ENCODE measurements at places on chromosomes 12 and 14.

GRCh38 chr12:14846042-14846587 is 2.8 kb upstream of the ART4 start:
- no peak for DNase-seq

DNA sequence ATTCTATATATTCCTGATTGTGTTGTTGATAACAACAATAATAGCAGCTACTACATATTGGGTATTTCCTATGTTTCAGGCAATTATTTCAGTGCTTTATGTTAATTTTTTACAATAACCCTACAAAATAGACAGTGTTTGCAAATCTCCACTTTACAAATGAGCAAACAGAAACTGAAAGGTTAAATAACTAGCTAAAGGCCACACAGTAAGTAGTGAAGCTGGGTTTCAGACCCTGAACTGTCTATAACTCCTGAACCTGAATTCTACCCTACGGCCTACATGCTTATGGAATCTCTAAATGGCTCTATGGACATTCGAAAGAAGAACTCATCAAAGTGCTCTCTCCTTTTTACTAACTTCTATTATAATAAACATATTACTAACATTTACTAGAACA is 19.7 kb upstream of the NUDT4 start:
- no peak for DNase-seq

DNA sequence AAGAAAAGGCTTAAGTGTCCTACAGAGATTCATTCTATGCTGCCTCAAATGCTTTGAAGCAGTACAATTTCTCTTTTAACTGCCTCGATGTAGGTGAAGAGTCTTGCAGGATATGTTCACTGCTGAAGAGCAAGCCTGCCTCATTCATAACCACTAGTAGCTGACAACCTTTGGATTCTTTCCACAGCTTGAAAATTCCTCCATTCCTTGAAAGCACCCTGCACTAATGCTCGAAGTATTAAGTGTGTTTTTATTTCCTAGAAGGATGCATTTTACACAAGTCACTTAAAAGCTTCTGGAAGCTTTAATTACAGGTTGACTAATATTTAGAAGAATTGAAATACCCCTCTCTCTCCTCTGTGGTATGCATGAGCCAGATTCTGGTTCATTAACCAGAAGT is 429.4 kb downstream of the DIO2 start:
- no peak for DNase-seq

- DNase-seq = no peak
These were observed 21.7 kb downstream of the BORCS5 start for GRCh38 chr12:12378616-12379015.

DNA sequence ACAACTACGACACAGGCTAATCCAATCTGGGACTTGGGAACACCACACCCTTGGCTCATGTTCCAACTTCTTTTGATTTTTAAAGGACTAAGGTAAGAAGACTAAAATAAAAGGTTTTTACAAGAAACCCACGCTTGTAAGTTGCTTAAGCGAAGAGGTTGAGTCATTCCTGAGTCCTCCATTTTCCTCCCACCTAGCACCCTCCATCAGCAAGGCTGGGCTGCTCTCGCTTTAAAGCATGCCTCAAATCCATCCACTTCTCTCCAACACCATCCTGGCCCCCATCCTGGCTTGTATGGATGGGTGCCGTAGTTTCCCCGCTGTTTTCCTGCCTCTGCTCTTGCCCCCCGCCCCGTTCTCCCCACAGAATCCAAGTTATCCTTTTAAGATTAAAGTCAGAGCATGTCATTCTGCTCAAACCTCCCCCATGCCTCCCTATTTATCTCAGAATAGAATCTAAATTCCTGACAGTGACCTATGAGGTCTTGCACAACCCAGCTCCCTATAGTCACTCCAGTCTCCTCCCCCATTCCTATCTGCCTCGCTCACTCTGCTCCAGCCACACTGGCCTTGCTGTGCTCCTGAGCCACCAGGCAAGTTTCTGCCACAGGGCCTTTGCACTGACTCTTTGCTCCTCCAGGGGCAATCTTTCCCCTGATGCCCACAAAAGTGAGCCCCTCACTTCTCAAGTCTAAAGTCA is 34.5 kb downstream of the SCARB1 start:
- peak; percentile 36 for DNase-seq

DNA sequence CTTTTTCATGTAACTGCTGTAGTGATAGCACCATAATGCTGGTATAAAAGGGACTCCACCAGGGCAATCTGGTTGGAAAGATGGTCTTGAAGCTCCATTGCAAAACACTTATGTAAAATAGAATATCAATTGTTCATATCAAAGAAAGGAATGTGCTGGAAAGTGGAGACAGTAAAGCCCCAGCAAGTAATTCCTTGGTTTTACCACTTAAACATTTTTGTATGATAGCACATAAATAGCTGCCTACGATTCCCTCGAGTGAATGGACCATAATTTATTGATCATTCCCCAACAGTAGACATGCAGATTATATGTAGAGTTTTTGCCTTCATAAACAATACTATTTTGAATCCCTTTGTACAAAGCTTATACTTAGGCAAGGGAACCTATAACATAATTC is 275.4 kb downstream of the PAWR start:
- DNase-seq = no peak

- no peak for DNase-seq
These were observed 191.5 kb upstream of the C14orf180 start for GRCh38 chr14:104388011-104388521.

All from AG04450 (cell line).